ENCODE measurements at places on chromosomes 1 and 21.

DNA sequence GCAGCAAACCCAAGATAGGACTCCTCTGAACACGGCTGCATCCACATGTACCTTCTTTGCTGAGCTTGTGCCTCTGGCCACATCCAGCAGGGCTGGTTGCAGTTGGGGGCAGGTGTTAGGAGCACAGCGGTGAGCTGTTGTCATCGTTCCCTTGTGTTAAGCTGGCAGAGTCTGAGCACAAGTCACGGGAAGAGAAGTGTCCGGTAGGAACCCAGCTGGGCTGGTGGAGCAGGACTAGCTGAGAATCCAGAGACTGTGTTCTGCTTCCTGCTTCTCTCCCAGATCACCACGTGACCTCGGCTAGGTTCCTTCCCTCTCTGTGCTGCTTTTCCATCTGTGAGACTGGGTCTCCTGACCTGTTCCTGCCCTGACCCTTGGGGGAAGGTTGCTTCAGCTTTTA lies 105.1 kb downstream of the PCBP3 start:
- DNase-seq = no peak
- H3K27me3 ChIP-seq = no peaks in the 10 kb centered on the region
- no peak overlapping the region for H3K4me3 ChIP-seq
- H3K4me1 ChIP-seq = no peaks in the 10 kb centered on the region
- H3K27ac ChIP-seq = no peak overlapping the region

DNA sequence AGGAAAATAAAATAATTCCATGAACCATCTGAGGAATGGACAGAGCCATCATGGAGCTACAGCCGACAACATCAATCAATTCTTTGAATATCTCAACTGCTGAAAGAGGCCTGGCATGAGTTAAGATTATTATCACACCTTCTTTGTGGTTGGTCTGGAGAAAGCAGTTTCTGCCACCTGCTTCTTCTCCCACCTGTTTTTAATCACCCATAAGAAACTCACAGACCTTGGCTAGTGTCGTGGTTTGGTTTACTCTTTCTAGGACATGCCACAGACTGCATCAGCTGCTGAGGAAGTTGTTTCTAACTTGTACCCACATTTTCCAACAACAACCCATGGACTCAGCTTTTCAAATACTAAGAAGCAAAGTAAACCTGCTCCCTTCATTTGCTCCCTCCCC lies 65.6 kb downstream of the NTPCR start:
- H3K27me3 ChIP-seq = no peaks in the 10 kb centered on the region
- H3K4me1 ChIP-seq = no peaks in the 10 kb centered on the region
- no peak overlapping the region for H3K27ac ChIP-seq
- DNase-seq = no peak

DNA sequence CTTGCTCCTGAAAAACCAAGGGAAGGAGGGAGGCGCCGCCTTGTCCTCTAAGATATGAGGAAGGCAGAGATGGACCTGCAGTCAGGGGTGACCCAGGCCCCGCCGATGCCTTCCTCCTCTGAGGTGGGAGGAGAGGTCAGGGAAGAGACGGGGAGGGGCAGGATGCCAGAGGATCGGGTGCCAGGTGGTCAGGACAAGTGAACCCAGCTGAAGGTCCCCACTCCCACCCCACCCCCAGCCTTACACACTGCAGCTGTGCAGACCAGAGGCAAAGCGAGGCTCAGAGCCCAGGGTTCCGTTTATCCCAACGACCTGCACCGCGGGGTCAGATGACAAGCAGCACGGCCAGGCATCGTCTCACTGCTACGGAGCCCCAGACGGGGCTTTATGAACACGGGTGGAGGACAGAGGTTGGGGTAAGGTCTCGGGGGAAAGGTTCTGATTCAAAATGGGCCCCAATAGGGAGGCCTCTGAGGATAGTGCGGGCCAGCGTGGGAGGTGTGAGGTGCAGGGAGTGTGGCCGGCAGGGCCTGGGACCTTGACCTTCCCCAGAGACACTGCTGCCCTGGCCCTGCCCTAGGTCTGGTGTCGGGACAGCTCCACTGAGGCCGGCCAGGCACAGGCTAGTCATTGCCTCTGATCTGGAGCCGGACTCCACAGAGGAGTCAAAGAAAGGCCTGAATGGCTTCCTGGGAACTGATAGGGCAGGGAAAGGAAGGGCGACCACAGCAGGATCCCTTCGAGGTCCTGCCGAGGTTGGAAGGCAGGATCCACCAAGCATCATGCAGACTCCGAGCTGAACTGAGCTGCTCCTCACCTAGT lies 112.4 kb downstream of the WDR4 start:
- no peaks in the 10 kb centered on the region for H3K4me1 ChIP-seq
- no peak overlapping the region for H3K4me3 ChIP-seq
- no peak overlapping the region for H3K27ac ChIP-seq
- no peak for DNase-seq
- H3K27me3 ChIP-seq = no peaks in the 10 kb centered on the region
- no peaks in the 10 kb centered on the region for H3K36me3 ChIP-seq

- H3K36me3 ChIP-seq = no peaks in the 10 kb centered on the region
- H3K27me3 ChIP-seq = no peaks in the 10 kb centered on the region
- peaks cover 8% of the 10 kb centered on the region for H3K4me1 ChIP-seq
- no peak overlapping the region for H3K27ac ChIP-seq
Measured at GRCh38 chr1:113215015-113215414, 142.0 kb downstream of the LRIG2 start.

DNA sequence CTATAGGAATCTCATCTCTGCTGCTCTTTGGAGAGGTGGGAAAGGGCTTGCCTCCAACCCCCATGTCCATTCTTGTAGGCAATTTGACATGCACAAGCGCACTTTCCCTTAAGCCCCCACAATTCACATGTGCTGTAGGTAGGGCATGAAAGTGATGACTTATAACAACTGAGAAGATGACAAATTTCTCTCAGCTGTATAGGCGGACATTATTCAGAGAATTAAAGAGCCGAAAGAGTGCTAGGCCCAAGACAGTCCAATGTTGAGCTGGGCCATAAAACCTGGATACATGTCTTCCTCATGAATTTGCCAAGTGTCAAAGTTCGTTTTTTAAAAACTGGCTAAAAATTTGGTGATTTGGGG lies 106.3 kb upstream of the LYPLAL1 start:
- no peak for DNase-seq
- no peak overlapping the region for H3K27ac ChIP-seq
- H3K27me3 ChIP-seq = no peaks in the 10 kb centered on the region

GRCh38 chr1:14117700-14118099 lies 417.7 kb downstream of the PRDM2 start:
- no peaks in the 10 kb centered on the region for H3K27me3 ChIP-seq
- H3K36me3 ChIP-seq = no peaks in the 10 kb centered on the region
- DNase-seq = no peak
- H3K4me3 ChIP-seq = no peak overlapping the region
- peaks cover 7% of the 10 kb centered on the region for H3K4me1 ChIP-seq
- no peak overlapping the region for H3K27ac ChIP-seq

- no peaks in the 10 kb centered on the region for H3K36me3 ChIP-seq
- no peak overlapping the region for H3K27ac ChIP-seq
- H3K4me1 ChIP-seq = no peaks in the 10 kb centered on the region
- no peak overlapping the region for H3K4me3 ChIP-seq
- no peak for DNase-seq
Measured at GRCh38 chr1:94602316-94602715, 60.8 kb upstream of the F3 start.

DNA sequence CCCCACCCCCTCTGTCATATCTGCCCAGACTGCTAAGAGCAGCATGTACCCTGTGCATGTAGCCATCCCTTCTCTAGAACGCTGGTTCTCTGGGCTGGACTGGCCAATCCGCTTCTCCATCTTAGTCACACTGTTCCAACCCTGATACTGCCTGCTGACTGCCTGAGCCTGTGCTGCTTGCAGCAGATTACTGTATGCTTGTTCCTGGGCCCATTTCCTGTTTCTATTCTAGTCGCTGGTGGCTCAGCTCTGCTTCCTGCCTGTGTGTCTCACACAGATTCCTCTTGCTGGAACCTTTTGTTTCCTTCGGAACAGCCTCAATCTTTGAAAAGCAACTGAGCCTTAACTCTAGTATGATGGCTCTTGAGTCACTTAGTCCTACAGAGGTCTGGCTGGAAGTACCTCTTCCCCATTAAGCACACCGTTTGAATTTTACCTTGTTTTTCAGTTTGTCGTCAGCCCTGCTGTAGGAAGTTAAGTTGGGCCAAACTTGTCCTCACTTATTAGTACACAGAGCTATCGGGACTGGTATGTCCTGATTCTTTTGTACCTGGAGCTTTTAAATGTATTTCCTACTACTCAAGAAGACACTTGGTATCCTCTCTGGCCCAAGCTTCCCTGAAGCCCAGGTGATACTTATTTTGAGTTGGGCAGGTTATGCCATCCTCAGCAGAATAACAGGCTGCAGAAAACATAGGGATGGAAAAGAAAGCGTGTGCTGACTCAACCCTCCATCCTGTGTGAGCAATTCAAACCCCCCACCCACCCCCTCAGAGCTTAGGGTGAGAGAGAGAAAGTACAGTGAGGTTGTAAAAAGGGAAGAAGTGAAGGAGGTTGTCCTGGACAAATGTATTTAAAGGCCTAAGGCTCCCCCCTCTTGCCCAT lies 43.4 kb upstream of the PIGV start:
- no peak overlapping the region for H3K4me3 ChIP-seq
- peaks cover 34% of the 10 kb centered on the region for H3K36me3 ChIP-seq
- H3K4me1 ChIP-seq = peaks cover 12% of the 10 kb centered on the region

DNA sequence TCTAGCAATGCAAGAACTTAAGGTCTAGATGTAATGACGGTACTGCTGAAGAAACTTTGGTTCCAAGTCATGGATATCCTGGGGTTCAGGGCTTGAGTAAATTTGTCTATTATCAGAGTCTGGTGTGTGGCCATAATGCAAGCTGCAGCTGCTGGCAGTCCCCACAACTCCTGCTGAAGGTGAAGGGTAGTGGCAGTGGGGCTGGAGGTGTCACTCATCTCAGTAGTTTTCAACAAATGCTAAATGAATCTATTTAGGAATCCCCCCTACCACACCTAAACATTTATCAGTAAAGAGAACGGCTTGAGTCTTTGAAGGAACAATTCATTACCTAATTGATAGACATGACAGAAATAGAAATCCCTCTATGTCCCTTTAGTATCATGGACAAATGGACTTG lies 99.2 kb upstream of the GNG4 start:
- H3K27ac ChIP-seq = no peak overlapping the region
- DNase-seq = no peak
- no peaks in the 10 kb centered on the region for H3K36me3 ChIP-seq
- no peaks in the 10 kb centered on the region for H3K4me1 ChIP-seq

DNA sequence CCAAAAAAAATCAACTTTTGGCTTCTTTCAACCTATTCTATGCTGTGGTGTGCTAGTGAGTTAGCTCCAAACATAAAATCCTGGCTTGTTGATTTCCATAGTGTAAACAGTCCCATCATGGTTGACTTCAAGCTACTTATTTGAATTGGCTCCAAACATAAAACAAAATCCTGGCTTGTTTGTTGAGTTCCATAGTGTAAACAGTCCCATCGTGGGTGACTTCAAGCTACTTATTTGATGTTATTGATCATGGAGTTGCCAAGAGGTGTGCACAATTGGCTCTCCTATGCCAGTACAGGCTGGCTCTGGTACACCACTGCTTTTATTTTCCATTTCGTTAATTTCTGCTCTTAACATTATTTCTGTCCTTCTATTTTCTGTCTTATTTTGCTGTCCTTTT lies 1.8 kb upstream of the COA6 start:
- H3K4me3 ChIP-seq = no peak overlapping the region
- H3K4me1 ChIP-seq = peaks cover 6% of the 10 kb centered on the region
- no peak overlapping the region for H3K27ac ChIP-seq
- no peak for DNase-seq
- H3K27me3 ChIP-seq = no peaks in the 10 kb centered on the region

GRCh38 chr1:151474745-151475144 lies 15.5 kb upstream of the POGZ start:
- no peak overlapping the region for H3K27ac ChIP-seq
- H3K36me3 ChIP-seq = no peaks in the 10 kb centered on the region
- no peak for DNase-seq
- no peak overlapping the region for H3K4me3 ChIP-seq

DNA sequence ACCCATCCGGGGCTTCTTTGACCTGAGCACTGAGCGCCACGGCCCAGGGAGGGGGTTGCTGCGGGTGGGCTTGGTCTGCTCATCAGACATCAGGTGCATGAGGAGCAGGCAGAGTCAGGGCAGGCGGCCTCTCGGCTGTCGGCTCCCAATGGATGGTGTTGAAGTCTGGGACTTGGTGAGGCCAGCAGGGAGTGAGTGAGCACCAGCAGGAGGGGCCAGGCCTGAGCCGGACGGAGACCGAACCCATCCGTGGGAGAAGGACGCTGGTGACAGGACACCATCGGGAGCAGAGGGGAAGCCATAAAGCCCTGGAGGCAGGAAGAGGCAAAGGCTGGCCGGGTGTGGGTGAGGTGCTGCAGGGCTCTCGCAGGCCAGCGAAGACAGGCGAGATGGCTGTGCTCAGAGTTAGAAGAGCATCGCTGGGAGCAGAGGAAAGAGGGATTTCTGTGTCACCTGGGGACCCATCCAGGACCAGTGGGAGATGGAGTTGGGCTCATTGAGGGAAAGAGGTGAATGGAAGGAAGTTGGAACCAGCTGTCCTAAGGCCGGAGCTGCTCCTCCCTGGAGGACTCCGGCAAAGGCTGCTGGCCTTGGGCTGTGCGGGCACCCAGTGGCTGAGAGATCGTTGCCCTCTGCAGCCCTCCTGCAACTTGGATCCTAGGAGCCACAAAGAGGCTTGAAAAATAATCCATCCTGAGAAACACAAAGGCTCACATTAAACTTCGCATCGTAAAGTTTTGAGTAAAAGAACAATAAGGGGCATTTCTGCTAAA lies 49.9 kb downstream of the PDE9A start:
- H3K4me3 ChIP-seq = no peak overlapping the region
- peaks cover 10% of the 10 kb centered on the region for H3K36me3 ChIP-seq
- no peaks in the 10 kb centered on the region for H3K27me3 ChIP-seq
- no peak overlapping the region for H3K27ac ChIP-seq
- peaks cover 9% of the 10 kb centered on the region for H3K4me1 ChIP-seq

GRCh38 chr21:34260277-34261008 lies 103.4 kb upstream of the KCNE2 start:
- H3K4me1 ChIP-seq = no peaks in the 10 kb centered on the region
- H3K4me3 ChIP-seq = no peak overlapping the region
- DNase-seq = no peak
- H3K27ac ChIP-seq = no peak overlapping the region
- no peaks in the 10 kb centered on the region for H3K27me3 ChIP-seq

GRCh38 chr1:79652426-79652825 lies 645.9 kb upstream of the ADGRL4 start:
- H3K27ac ChIP-seq = no peak overlapping the region
- no peaks in the 10 kb centered on the region for H3K27me3 ChIP-seq
- no peak overlapping the region for H3K4me3 ChIP-seq
- DNase-seq = no peak
- no peaks in the 10 kb centered on the region for H3K36me3 ChIP-seq
- 0 out of 2 replicates have a peak, but pooled peaks cover under 1% of the 10 kb centered on the region for H3K4me1 ChIP-seq

- no peak for DNase-seq
- H3K27ac ChIP-seq = no peak overlapping the region
- H3K4me1 ChIP-seq = peaks cover 4% of the 10 kb centered on the region
- no peaks in the 10 kb centered on the region for H3K27me3 ChIP-seq
- peaks cover 34% of the 10 kb centered on the region for H3K36me3 ChIP-seq
Measured at GRCh38 chr1:209829716-209830115, 1.9 kb downstream of the UTP25 start.

Measured in GM23338 (cell line).